ENCODE measurements at places on chromosomes 7 and 10.
A peak's percentile ranks its signal among the peaks of the same experiment; 100 is the strongest.

DNA sequence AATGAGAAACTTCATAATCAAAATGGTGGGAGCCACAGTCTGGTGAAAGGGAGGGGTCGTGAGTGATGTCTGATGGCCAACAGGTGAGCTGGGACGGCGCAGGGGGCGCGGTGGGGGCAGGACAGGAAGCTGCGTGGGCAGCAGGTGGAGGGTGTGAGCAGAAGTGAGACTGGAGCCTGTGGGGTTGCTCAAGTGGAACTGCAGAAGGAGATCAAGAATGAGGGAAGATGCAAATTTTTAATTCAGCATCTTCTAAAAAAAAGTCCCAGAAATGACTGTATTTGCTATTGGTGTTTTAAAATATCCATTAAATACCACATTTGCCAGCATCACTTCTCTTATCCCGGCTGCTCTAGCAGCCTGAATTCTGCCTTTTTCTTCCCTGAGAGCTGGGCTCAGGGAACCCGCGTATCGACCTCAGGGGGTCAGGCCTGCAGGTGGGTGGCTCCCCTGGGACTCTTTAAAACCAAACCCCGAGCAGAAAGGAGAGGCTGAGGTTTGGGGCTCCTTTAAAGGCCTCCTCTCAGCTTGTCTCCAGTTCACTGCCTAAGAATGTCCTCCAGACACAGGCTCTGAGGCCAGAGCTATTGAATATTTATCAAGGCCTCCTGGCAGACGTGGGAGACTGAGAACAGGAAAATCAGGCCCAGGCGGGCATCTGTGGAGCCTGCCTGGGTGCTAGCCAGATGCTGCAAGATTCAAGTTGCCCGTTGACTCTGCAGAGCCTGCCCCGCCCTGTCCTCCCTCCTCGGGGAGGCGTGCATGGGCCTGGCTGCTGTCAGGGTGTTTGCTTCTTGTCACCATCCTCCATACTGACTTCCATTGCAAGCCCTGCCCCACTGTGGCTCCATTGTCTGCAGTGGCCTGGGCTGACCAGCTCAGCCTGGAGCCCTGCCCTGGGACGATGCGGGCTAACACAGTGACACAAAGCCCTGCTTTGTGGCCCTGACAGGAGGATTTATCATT, 53.9 kb downstream of the SYPL1 start:
- DNase-seq, result no peak

- DNase-seq, result no peak
These were observed 161.9 kb upstream of the ZMIZ1 start for GRCh38 chr10:78906734-78907390.

DNA sequence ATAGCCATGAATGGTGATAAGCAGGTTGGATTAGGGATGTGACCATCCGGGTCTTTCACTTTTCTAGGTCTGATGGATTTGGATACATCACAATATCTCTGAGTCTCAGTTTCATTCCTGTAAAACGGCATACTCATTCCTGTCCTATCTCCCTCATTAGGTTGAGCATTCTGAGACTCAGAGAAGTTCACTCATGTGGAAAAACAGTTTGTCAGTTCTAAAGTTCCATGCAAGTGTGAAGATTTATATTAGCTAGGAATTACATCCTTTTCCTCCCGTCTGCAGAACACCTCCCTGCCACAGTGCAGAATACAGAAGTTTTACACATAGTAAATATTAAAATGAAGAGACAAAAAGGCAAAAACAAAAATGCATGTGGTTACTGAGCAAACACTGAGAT, 94.2 kb upstream of the SLC25A13 start:
- DNase-seq, result no peak

- DNase-seq, result no peak
These were observed 34.7 kb downstream of the GRIFIN start for GRCh38 chr7:2441430-2442058.

GRCh38 chr10:92822060-92822634, 26.2 kb upstream of the EXOC6 start:
- no peak for DNase-seq

GRCh38 chr10:117860135-117860534, 186.6 kb downstream of the RAB11FIP2 start:
- DNase-seq, result no peak

GRCh38 chr7:121574109-121574508, 178.0 kb upstream of the FAM3C start:
- no peak for DNase-seq

DNA sequence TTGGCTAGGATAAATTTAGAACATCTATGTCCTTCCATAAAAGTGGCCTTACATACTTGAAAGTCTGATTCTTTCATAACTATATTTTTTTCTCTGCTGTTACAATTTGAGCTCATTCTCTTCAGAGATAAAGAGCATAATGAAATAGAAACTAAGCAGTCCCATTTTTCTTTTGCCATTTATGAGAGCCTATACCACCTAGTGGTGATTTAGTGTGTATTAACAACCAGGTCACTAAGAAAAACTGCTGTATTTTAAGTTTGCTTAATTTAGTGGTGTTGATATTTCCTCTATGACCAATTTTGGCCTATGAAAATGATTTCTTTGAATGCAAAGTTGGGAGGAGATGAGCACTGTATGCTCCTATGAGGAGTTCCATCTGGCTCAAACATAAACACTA, 88.7 kb upstream of the ZWINT start:
- no peak for DNase-seq

GRCh38 chr10:112526906-112527305, 79.9 kb downstream of the VTI1A start:
- peak; percentile 33 for DNase-seq

GRCh38 chr7:34309116-34309515, 348.9 kb upstream of the NPSR1 start:
- no peak for DNase-seq

GRCh38 chr7:155145477-155146255, 75.5 kb downstream of the HTR5A start:
- DNase-seq, result no peak

- no peak for DNase-seq
These were observed 34.6 kb upstream of the ANTXRL start for GRCh38 chr10:46251857-46252847.

GRCh38 chr7:66321283-66321682, 116.1 kb downstream of the TPST1 start:
- no peak for DNase-seq

DNA sequence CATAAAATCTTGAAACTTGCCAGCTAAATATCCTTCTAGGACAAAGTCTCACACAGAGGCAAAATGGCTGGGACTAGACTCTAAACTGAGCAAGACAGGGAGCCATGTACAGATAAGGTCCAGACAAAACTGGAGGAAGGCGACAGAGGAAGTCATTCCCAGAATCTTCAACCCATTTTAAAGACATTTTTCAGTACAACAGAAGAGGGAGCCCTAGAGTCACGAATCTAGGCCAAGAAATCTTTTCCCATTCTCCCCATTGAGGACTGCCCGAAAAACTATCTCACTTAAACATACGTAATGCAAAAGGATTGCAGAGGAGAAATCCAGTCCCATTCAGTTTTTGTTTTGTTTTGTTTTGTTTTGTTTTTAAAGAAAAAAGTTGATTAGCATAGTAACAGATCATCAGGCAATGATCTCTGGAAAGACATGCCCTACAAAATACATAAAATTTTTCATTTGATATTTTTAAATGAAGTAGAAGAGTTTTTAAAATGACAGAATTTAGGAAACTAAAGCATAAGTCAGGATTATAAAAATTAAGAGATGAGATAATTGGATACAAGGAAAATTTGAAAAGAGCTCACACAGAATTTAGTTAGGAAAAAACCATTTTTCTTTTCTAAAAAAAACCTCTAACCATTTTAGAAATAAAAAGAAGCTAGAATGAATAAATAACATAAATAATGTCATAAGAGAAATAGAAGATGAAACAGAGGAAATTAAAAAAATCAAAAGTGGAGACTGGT, 16.9 kb upstream of the PRF1 start:
- DNase-seq, result peak; percentile 39

DNA sequence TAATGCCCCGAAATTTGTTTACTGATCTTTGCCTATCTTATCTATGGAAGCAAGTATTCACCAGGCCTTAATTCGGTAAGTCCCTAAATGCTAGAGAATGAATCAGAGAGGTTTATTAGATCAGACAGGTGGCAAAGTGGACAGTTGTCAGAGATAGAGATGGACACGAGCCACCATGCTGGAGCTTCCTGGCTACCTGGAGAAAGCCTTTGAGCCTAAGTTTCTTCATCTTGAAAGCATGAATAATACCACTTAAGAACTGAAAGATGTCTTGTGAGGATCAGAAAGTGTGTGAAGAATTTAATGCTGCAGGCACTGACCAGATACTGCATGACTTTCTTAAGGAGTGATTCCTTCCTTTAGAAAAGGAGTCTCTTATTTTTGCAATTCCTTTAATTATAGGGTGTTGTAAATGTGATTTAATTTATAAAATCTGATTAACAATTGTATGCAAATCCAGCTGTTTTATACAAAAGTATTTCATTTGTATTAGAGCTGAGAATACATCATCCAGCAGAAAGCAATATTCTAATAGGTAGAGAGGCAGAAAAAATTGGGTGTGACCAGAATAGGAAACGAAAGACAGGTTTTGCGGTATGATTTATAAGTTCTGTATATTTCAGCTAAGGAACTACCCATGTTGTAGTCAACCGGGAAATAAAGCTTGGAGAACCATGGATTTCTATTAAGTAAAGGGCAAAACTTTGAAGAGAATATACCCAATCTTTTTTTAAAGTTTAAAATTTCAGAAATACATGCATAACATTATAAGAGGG, 82.7 kb downstream of the SMURF1 start:
- DNase-seq, result no peak

DNA sequence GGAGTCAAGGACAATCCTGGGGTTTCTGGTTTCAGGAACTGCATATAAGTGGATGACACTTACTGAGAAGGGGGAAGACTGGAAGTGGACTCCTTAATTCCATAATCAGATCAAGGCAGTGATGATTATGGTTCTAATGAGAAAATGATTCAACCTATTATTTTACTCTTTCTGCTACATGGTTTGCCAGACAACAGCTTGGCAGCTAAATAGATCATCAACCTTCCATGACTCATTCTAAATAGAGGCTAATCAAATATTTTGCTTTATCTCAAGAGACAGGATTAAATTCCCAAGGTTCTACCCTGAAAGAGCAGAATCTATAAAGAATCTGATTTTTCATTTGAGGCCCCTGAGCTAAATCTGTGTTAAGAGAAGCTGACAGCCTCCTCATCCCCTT, 46.3 kb downstream of the CNNM1 start:
- DNase-seq, result no peak

DNA sequence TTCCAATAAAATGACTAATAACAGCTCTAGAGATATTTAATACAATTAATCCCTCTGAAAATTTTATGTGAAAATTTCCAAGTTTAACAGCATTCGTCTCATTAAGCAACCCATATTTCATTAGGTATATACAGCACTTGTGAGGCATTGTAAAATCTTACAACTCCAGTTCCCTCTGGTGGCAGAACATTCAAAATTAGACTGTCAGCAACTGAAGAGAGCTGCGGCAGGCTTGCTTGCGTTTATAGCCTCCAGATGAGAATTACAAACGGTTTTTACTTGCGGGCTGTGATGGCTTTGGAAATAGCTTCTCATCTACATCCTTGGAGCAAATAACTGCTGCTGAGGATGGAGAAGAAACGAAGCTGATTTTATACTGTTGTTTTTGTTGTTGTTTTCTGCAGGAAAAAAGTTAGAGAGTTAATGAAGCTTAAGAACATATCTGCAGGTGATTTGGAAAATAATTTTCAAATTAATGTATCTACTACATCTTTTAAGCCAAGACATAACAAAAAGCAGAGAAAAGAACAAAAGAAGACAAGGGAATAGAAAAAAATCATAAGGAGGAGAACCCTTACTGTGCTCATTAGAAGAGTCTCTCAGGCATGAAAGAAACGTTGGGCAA, 171.3 kb downstream of the MAGI2 start:
- DNase-seq, result peak; percentile 29

GRCh38 chr10:125084191-125084613, 76.2 kb downstream of the CTBP2 start:
- DNase-seq, result peak; percentile 48

- no peak for DNase-seq
These were observed 56.3 kb downstream of the MTERF1 start for GRCh38 chr7:91824201-91824600.

All from HEK293T (cell line).